Aortic smooth muscle cell (primary cell): ENCODE measurements at places on chromosomes 13 and 19. TPM values are rescaled to one million over a fixed set of nuclear protein-coding genes. Genes with fewer than 3 reads are reported as not detected.

Gene SSBP4
- 54.1 and 66.1 TPM in 2 replicates for total RNA-seq

Gene DNAJC3
- total RNA-seq = 72.3 and 88.5 TPM in 2 replicates

Gene GAS6
- total RNA-seq = 10.8 and 17.0 TPM in 2 replicates

Gene ZNF229
- 11.9 and 12.2 TPM in 2 replicates for total RNA-seq

Gene SLC7A1
- total RNA-seq = 8.5 and 10.6 TPM in 2 replicates

Gene CEACAM20
- not detected in 2 replicates for total RNA-seq

Gene MAMSTR
- 0.50 and 0.53 TPM in 2 replicates for total RNA-seq
